T-helper 1 cell (primary cell): ENCODE measurements at places on chromosomes 7 and 10.

GRCh38 chr10:26478061-26478460, 39.9 kb downstream of the APBB1IP start:
- no peak for DNase-seq

DNA sequence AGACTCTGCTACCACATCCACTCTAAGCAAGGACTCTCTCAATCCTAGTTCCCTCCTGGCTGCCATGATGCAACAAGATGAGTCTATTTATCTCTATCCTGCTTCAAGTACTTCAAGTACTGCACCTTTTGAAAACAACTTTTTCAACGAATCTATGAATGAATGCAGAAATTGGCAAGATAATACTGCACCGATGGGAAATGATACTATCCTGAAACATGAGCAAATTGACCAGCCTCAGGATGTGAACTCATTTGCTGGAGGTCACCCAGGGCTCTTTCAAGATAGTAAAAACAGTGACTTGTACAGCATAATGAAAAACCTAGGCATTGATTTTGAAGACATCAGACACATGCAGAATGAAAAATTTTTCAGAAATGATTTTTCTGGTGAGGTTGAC, 40.7 kb downstream of the AHR start:
- no peak for DNase-seq

GRCh38 chr10:69567920-69568319, 5.3 kb downstream of the NEUROG3 start:
- DNase-seq: peak; percentile 13

- no peak for DNase-seq
Measured at GRCh38 chr7:19317461-19317860, 172.2 kb upstream of the FERD3L start.

DNA sequence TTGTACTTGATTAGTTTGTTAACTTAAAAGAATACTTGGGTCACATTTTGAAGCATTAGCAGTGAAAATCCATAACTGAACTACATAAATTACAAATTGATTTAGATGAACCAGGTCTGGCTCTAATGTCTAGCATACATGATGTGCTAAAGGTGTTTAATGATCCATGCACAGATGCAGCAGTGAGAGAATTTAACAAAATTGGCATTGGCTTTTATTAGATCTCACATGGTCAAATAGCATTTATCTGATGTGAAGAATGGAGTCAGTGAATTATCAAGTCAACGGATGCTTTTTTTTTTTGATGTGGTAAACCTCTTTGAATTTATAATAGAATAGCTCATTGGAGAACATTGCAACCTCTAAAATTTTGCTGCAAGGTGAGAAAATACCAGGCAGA, 293.0 kb upstream of the POT1 start:
- DNase-seq: no peak

- DNase-seq: no peak
Measured at GRCh38 chr7:44846816-44847508, 925 bp downstream of the H2AZ2 start.

- DNase-seq: no peak
Measured at GRCh38 chr10:128098631-128099030, 27.6 kb downstream of the MKI67 start.
